ENCODE measurements at places on chromosomes 5 and 9.
A peak's percentile ranks its signal among the peaks of the same experiment; 100 is the strongest.

GRCh38 chr9:111056538-111056937, 18.3 kb upstream of the LPAR1 start:
- no peak for DNase-seq

DNA sequence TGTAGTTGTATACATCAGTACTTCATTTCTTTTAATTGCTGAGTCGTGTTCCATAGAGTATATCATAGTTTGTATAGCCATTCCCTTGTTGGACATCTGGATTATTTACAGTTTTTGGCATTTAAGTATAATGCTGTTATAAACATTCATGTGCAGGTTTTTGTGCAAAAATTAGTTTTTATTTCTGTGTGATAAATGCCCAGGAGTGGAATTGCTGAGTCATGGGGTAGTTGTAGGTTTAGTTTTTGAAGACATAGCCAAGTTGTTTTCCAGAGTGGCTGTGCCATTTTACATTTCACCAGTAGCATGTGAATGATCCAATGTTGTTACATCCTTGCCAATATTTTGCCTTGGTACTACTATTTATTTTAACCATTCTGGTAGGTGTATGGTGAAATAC, 12.5 kb downstream of the ZNF354B start:
- DNase-seq = no peak

GRCh38 chr5:76660360-76660759, 37.2 kb upstream of the F2RL2 start:
- DNase-seq = no peak

DNA sequence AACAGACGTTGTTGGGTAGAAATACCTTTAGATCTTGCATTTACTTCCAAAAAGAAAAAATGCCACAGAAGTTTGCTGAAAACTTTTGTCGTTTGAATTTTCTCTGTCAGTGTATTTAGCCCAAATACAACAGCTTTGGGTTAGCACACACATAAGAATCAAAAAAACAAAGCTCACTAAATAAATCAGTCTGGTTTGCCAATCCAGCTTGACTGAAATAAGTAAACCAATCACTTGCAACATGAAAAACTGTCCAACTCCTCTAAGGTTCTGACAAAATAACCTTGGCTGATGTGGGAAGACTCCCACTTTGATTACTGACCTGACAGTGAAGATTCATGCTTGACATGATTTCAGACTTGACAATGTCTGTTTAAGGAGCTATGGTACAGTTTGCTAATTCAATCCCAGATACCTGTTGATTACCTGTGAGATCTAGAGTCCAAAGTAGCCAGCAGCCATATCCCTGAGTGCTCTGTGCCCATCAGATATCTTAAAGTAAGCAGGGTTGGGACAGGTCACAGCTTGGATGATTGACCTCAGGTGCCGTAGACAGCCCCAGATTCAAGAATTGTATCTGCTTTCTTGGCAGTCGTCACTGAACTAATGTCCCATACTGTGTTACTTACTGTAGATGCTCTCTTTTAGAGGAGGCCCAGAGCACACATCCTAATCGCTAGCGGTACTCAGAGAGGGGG, 727 bp downstream of the IGIP start:
- DNase-seq = no peak

DNA sequence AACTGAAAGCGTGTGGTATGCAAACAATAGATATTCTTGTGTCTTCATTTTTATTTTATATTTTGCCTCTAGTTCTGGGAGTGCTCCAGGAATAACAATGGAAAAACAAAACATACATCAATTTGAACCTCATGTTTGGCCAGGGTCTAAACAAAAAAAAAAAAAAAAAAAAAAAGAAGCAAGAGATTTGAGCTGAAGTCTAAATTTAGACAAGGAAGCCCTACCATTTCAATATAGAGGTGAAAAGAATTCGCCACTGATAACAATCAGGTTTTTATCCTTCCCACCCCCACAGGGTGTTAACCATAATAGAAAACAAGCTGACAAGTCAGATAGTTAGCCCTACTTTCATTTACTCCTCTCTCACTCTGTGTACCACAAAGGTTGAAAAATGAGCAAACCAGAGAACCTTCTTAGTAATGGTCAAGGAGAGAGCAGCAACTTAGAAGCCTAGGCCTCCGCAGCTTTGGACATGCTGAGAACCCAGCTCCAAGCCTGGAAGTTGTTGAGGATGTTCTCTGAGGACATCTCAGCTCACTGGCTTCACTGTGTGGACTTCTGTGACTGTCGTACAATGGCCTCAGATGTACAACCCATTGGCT, 118.2 kb upstream of the HMHB1 start:
- no peak for DNase-seq

GRCh38 chr5:56612353-56612752, 203.0 kb upstream of the MAP3K1 start:
- DNase-seq = no peak

GRCh38 chr5:1657161-1657741, 133.5 kb upstream of the LPCAT1 start:
- DNase-seq = no peak

- no peak for DNase-seq
Measured at GRCh38 chr5:62208218-62208852, 97.7 kb upstream of the KIF2A start.

DNA sequence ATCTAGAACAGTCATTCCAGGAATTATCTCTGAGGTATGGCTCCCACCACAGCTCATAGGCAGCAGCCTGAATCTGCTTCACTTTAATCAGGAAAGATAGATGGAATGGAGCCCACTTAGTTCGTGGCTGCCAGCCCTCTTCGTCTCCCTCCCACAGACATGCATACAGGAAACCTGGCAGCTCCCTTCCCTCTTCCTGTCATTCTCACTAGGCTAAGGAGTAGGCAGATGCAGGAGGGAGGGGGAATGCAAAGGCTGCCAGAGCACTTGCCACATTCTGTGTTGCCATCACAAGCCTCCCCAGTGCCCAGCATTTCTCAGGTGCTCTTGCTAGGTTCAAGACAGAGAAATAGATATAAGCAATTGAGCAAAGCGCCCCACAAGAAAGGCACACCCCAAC, 378.9 kb downstream of the ELAVL2 start:
- DNase-seq = no peak

- DNase-seq = no peak
Measured at GRCh38 chr5:39759701-39760100, 334.9 kb upstream of the DAB2 start.

DNA sequence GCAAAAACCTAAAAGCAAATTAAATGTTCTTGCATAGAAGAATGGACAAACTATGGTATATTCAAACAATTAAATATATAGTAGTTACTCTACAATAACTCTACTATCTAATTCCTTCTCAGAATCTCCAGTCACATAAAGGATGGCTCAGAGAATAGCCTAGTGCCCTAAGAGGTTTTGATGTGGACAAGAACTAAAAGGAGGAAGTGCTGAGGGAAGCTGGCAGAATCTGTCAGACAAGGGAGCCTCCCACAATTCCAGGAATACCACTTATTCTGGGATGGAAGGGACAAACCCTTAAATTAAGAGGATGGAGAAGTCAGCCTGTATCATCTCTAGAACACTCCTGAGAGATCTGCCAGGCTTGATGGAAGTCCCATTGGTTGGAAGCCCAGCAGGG, 30.4 kb downstream of the TNFSF8 start:
- no peak for DNase-seq

GRCh38 chr9:114321759-114322158, 1.1 kb upstream of the ORM1 start:
- DNase-seq = no peak

DNA sequence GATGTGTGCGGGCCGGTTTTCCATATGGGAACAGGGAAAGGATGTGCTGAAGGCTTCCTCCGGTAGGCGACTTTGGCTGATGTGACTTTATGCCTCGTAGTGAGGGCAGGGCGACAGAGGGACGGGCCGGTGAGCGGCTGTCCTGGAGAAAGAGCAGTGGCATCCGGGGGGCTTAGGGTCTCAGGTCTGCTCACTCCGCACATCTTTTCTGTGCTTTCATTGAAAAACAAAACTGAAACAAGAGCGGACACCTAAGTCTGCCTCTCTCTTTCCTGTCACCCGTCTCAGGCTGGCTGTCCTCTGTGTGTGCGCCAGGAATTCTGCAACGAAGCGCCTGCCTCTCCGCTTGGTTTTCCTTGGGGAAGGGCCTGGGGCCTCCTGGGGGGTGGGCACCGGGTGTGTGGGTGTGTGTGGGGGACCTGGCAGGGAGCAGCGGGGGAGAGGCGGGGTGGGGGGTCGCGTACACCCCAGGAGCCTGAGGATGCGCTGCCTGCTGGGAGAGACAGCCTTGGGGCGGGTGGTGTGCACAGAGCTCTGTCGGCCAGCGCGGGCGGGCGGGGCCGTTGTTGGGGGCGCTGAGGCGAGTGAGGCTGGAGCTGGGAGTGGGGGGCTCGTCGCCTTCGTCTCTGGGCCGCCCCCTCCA, 580 bp upstream of the PRRX2 start:
- no peak for DNase-seq

DNA sequence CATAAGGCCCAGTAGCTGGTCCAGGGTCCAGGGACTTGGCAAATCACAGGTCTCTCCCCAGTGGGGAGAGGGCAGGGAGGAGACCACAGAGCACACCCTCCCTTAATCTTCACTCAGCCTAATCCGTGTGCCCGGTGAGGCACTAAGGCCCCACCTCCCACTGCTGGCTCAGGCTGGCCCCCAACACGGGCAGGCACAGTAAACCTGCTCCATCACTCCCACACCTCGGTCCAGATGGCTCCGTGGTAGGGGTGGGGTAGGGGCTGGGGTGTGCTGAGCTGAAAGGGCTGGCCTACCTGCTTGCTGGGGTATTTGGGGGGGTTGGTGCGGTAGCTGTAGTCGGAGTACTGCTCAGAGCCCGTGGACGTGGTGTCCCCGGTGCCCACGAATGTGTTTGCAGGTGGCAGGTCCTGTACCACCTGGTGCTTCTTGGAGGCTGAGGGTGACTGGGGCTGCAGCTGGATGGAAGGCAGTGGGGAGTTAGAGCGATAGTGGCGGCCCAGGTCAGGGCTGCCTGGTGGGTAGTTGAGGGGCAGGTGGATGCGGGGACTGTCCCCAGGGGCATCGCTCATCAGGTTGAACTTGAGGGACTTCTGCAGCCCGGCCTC, 15.2 kb downstream of the PCDH1 start:
- DNase-seq = no peak

DNA sequence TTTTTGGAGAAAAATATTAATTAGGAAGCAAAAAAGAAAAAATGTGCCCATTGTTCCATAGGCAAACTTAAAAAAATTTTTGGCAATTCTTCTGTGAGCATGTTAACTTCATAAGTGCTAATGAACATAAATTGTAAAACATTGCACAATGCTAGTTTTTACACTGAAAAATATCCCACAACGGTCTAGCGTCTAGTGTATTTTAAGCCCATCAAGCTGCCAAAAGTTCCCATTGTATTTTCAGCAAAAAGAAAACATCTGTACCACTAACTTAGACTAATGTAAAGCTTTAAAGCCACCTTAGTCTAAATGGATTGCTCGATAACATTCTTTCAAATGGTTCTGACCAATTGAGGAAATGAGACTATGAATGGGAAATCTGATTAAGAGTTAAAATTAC, 2.8 kb downstream of the NR6A1 start:
- no peak for DNase-seq

DNA sequence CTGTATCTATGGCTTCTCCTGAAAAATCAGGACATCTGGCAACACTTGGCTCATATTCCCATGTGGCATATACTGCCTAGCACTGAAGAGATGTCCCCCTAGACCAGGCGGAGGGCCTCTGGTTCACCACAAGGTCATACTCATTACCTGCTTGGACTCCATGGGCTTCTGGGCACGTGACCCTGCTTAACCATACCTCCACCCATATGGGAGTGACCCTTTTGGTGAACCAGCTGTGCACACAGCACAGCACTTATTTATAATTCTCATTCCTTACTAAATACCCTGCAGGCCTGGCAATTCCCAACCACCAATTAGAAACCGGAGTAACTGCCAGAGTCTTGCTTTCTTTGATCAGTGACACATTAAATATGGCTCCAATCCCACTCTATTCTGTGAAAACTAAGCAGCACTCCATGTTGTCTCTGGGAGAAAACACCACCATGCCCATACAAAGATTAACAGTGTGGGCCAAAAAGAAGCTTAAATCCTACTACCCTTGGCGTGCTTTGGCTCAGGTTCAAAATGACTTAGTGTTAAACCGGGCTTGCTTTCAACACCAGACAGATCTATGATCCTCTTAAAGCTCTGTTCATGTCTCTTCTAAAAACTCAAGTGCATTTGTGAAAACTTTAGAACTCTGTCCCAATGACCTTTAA, 57.7 kb downstream of the MTMR12 start:
- DNase-seq = no peak

- DNase-seq = no peak
Measured at GRCh38 chr5:20656262-20656661, 668.3 kb upstream of the CDH18 start.

DNA sequence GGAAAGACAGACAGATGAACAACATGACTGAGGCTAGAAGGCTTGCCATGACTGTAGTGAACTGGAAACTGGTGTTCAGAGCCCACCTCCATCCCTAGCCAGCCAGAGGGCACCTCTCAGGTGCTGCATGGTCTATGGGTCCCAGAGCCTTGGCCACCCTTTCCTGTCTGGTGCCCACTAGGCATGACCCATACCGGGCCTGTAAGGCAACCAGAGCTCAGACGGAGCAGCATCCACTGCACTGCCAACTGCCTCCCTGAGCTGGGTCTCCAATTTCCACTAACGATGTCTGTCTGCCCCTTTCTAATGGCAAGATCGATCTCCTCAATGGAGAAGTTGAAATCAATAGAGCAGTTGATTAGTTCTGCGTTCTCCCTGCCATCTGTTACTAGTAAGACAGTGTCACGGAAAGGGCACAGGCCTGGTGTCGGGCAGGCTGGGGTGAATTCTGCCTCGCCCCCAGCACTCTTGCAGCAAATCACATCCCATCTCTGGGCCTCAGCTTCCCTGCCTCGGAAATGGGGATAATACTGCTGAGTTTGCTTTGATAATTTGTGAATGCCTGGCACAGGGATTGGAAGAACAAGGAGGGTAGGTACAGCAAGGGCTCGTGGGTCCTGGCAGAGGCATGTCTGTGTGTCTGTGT, 172.3 kb upstream of the MVB12B start:
- no peak for DNase-seq

GRCh38 chr9:130186839-130187522, 14.8 kb downstream of the NCS1 start:
- peak; percentile 13 for DNase-seq

DNA sequence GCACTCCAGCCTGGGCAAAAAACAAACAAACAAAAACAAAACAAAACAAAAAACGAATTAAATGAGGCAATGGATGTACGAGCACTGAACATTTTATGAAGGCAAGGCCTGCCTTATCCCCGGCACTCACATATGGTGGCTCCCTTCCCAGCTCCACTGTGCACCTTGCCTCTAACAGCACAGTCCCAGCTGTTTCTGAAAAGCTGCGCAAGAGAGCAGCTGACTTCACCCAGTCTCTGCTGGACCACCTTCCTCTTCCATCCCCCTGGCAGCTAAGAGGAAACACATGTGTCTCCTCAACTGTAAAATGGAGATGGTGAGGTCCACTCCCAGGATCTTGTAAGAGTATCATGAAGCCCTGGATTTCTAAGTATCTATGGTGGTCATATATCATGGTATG, 100.7 kb downstream of the KLF4 start:
- no peak for DNase-seq

- no peak for DNase-seq
Measured at GRCh38 chr5:39201781-39202596, 17.4 kb downstream of the FYB1 start.

- DNase-seq = no peak
Measured at GRCh38 chr9:135130207-135130976, 42.9 kb downstream of the OLFM1 start.

- DNase-seq = no peak
Measured at GRCh38 chr5:103915081-103915480, 352.5 kb upstream of the NUDT12 start.

GRCh38 chr9:71765693-71766092, 2.6 kb downstream of the CEMIP2 start:
- no peak for DNase-seq

- no peak for DNase-seq
Measured at GRCh38 chr5:6452622-6453504, 4.2 kb downstream of the UBE2QL1 start.

Measured in activated CD8-positive, alpha-beta memory T cell treated with anti-CD3 and anti-CD28 coated beads, Interleukin-2, amount 50 U/mL, for 4 hours (primary cell).